Panc1 (cell line): ENCODE measurements at places on chromosomes 2 and 18. TPM values are rescaled to one million over a fixed set of nuclear protein-coding genes. Genes with fewer than 3 reads are reported as not detected.

The SF3B6 gene
- total RNA-seq, result 129 TPM

GRCh38 chr2:62163106-62163831, 32.6 kb upstream of the B3GNT2 start:
- no peak for DNase-seq
- no peaks in the 10 kb centered on the region for H3K36me3 ChIP-seq
- no peaks in the 10 kb centered on the region for H3K27me3 ChIP-seq
- no peak overlapping the region for H3K4me3 ChIP-seq
- no peaks in the 10 kb centered on the region for H3K4me1 ChIP-seq

DNA sequence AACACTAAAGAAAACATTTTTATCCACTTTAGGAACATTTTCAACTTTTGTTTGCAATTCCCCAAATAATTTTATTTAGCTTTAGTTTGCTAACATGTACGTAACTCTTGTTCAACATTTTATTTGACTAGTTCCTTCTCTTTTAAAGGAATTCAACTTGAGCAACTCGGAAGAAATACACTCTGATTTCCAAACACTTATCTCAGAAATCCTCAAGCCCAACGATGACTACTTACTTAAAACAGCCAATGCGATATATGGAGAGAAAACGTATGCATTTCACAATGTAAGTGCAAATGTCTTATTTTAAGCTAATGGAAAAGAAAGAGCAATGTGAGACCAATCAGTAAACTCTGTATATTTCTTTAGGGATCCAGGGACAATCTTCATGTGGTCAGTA, 10.1 kb downstream of the SERPINB10 start:
- H3K4me1 ChIP-seq, result no peaks in the 10 kb centered on the region
- DNase-seq, result no peak
- H3K27me3 ChIP-seq, result no peaks in the 10 kb centered on the region
- no peak overlapping the region for H3K27ac ChIP-seq

GRCh38 chr2:221235941-221236340, 336.2 kb downstream of the EPHA4 start:
- no peaks in the 10 kb centered on the region for H3K36me3 ChIP-seq
- H3K4me3 ChIP-seq, result no peak overlapping the region
- no peak for DNase-seq
- no peaks in the 10 kb centered on the region for H3K4me1 ChIP-seq

DNA sequence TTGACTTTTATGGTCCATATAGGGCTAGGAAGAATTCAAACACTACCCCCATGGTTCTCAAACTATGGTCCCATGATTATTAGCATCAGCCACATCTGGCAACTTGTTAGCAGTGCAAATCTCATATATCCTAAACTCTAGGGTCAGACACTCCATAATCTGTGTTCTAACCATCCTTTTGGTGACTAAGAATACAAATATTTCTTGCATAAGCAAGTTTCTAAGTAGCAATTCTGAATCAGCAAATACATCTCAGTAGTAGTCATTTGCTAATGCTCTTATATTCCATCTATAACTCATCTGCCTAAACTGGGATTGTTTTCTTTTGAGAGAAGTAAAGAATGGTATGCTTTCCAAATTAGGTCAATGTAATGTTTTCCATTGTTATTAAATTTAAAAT, 447.3 kb downstream of the TMX3 start:
- no peaks in the 10 kb centered on the region for H3K36me3 ChIP-seq
- H3K4me1 ChIP-seq, result no peaks in the 10 kb centered on the region
- DNase-seq, result no peak
- no peak overlapping the region for H3K4me3 ChIP-seq
- H3K27me3 ChIP-seq, result no peaks in the 10 kb centered on the region

The CDKL4 gene
- total RNA-seq, result not detected

The UGT1A5 gene
- total RNA-seq, result not detected

DNA sequence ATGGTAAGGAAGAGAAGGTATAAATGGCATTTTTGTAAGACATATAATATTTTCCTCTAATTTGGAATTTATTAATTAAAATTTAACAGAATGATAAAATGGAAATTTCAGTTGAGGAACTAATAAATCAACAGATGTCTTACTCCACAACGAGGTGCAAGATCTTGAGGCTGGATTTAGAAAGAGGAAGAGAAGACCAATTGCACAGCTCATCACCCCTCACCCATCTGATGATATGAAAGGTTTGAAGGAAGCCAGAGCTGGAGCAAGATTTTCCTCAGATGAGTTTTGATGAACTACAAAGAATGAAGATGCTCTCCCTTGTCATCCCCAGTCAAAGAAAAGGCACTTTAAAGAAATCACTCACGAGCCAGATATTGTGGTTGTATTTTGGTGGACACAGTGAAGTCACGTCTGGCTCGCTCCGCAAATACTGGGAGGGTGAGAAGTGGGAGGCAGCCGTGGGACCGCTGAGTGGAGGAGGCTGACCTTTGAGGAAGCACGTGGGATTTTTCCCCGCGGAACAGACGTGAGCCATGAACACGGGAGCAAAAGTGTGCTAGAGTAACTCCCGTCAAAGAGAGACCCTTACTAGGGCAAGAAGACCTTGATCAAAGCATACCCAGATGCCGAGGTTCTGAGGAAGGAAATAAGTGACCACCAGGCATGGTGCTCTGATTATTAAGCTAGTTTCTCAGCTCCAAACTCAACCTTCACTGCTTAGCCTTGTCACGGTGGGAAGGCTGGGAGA, 511.4 kb downstream of the RNF144A start:
- no peak for DNase-seq
- no peaks in the 10 kb centered on the region for H3K4me1 ChIP-seq
- H3K27ac ChIP-seq, result no peak overlapping the region

The GDF7 gene
- not detected for total RNA-seq

The SERPINB4 gene
- not detected for total RNA-seq

DNA sequence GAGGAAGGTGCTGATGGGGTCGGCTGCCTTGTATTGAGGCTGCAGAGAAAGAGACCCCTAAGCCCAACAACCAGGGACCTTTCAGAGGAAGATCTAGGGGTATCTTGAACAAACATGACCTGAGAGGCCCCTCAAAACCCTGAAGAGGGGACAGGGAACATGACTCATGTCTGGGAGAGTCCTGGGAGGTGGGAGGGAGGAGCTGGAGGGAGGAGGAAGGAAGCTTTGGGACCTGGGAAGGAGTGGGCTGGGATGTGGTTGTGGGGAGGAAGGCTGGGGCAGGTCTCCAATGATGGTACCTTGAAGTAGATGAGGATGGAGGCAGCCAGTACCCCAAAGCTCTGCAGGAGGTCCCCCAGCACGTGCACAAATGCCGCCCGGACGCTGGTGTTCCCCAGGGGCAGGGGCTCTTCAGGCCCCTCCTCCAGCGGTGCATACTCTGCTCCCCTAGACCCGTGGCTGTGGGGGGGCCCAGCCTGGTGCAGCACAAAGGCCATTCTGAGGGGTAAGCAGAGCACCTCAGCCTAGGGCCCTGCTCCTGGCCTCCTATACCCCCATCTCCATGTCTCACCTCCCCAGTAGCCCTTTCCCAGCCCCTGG, 5.9 kb downstream of the SLC30A3 start:
- H3K4me1 ChIP-seq, result no peaks in the 10 kb centered on the region
- H3K27ac ChIP-seq, result no peak overlapping the region
- peaks cover 12% of the 10 kb centered on the region for H3K27me3 ChIP-seq
- H3K36me3 ChIP-seq, result no peaks in the 10 kb centered on the region
- no peak overlapping the region for H3K4me3 ChIP-seq
- DNase-seq, result no peak

The REL gene
- 10.0 TPM for total RNA-seq

DNA sequence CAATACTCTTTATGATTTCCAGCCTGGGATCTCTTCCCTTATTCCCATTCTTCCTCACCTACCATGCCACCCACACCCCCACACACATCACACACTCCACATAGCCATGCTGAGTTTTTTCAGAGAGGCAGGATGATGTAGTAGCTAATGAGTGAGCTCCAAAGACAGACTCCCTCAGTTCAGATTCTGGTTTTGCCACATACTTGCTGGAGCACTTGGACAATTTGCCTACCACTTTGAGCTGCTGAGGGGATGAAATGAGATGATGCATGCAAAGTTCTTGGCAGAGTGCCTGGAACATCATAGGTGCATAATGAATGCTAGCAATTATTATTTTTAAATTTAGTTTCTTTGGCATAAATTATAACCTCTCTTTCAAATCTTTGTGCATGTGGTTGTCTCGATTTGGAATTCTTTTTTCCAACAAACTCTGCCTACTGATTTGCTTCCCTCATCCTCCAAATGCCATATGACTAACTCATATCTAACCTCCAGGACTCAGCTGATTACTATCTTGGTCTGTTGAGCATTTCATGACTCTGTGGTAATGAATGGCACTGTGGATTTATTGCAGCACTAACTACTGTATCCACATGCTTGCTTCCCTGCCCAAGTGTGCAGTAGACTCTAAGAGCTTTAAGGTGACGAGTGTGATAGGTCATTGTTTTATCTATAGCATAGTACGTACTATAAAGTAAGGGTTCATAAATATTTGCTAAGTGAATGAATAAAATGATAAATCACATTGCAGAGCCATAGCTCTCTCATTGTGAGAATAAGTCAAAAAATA, 99.1 kb downstream of the TACR1 start:
- DNase-seq, result no peak
- H3K4me1 ChIP-seq, result 0 out of 2 replicates have a peak, but pooled peaks cover 4% of the 10 kb centered on the region
- H3K36me3 ChIP-seq, result no peaks in the 10 kb centered on the region
- no peaks in the 10 kb centered on the region for H3K27me3 ChIP-seq
- no peak overlapping the region for H3K27ac ChIP-seq
- H3K4me3 ChIP-seq, result no peak overlapping the region

- H3K4me1 ChIP-seq, result peaks cover 11% of the 10 kb centered on the region
- peak overlapping the region; percentile 70 for H3K27ac ChIP-seq
- H3K27me3 ChIP-seq, result no peaks in the 10 kb centered on the region
- DNase-seq, result no peak
- no peak overlapping the region; the same call in 1 of the 2 replicates for H3K4me3 ChIP-seq
Measured at GRCh38 chr2:240997141-240997855, 1.1 kb upstream of the SNED1 start.

DNA sequence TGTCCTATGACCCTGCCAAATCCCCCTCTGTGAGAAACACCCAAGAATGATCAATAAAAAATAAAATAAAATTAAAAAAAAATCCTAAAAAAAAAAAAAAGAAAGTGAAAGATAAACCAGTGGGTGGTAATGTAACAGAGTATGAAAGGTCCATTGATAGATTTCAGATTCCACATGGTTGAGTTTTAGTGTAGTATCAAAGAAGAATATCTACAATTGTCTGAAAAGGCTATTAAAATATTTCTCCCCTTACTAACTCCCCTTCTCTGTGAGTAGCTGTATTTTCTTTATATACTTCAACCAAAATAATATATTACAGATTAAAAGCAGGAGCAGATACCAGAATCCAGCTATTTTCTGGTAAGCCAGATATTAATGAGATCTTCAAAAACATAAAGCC, 92.8 kb downstream of the SPRED2 start:
- H3K27ac ChIP-seq, result no peak overlapping the region
- H3K4me3 ChIP-seq, result no peak overlapping the region
- H3K36me3 ChIP-seq, result no peaks in the 10 kb centered on the region; the same call in 1 of the 2 replicates
- peaks cover 3% of the 10 kb centered on the region; the same call in 1 of the 2 replicates for H3K4me1 ChIP-seq
- no peaks in the 10 kb centered on the region for H3K27me3 ChIP-seq

The CYP27A1 gene
- total RNA-seq, result 7.7 TPM

DNA sequence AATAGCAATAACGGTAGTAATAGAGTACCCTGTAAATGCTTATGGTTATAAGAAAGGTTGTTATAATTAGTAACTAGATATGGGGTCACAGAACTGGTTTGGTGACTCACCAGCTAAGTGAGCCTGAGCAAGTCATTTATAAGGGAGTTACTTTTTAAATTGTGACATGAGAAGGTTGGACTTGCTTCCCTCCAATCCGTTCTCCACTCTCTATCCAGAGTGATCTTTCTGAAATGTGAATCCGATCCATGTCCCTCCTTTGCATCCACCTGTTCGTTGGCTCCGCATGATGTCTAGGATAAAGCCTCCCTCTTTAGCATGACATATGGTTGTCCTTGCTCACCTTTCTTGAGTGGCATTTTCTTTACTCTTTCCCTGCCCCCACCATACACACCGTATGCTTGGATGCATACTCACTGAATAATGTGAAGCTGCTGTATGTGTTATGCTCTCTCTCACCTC, 83.1 kb downstream of the CDC42EP3 start:
- no peak for DNase-seq
- H3K36me3 ChIP-seq, result no peaks in the 10 kb centered on the region
- no peaks in the 10 kb centered on the region for H3K27me3 ChIP-seq
- H3K4me1 ChIP-seq, result 0 out of 2 replicates have a peak, but pooled peaks cover 2% of the 10 kb centered on the region

GRCh38 chr2:224032283-224032682, 6.8 kb downstream of the SERPINE2 start:
- DNase-seq, result no peak
- peaks cover 9% of the 10 kb centered on the region for H3K27me3 ChIP-seq
- no peak overlapping the region for H3K4me3 ChIP-seq
- H3K4me1 ChIP-seq, result no peaks in the 10 kb centered on the region
- H3K36me3 ChIP-seq, result no peaks in the 10 kb centered on the region
- no peak overlapping the region for H3K27ac ChIP-seq

The SLC23A3 gene
- 3.3 TPM for total RNA-seq

DNA sequence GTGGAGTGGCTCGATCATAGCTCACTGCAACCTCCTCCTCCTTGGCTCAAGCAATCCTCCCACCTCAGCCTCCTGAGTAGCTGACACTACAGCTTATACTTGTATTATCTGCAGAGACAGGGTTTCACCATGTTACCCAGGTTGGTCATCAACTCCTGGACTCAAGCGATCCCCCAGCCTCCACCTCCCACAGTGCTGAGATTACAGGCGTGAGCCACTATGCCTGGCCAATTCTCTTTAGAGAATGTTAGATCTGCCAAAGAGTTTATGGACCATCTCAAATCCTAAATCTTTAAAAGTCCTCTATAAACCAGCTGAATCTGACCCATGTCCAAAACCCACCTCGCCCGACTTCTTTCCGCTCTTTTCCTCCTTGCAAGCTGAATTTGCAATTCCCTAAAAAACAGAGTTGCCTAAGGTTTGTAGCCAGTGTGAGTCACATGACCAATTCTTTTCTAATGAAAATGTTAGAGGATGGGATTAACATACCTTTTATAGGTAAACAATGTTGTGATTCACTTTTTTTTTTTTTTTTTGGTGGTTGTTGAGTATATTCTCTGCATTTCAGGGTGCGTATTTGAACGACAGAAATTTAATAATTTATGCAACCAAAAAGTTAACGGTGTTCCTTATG, 2.4 kb upstream of the PMAIP1 start:
- no peak overlapping the region for H3K27ac ChIP-seq
- H3K4me1 ChIP-seq, result peaks cover 12% of the 10 kb centered on the region; the same call in 1 of the 2 replicates
- H3K4me3 ChIP-seq, result no peak overlapping the region
- H3K36me3 ChIP-seq, result no peaks in the 10 kb centered on the region; the same call in 1 of the 2 replicates
- no peaks in the 10 kb centered on the region for H3K27me3 ChIP-seq

DNA sequence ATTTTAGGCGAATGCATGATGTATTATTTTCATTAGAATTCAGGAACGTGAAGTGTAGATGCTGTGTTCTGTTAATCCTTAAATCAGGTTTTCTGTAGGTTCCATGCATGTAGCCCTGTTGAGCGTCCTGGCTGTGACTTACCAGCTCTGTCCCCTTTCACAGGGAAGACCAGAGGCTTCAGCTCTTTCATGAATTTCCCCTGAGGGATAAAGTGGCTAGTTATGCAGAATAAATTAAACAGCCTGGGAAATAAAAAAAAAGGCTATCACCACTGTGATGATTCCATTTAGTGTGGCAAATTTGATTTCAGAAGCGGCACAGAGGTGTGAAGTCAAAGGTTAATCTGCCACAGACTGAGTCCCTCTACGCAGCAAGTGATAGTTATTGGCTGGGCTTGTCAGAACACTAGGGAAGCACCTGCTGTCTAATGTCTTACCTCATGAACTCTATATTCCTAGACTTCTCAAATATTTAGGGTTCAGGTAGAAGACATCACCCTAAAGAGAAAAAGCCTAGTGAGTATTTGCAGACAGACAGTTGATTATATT, 61.6 kb upstream of the LINC00305 start:
- H3K27ac ChIP-seq, result no peak overlapping the region
- no peak for DNase-seq
- no peaks in the 10 kb centered on the region for H3K27me3 ChIP-seq
- no peaks in the 10 kb centered on the region for H3K4me1 ChIP-seq
- H3K4me3 ChIP-seq, result no peak overlapping the region
